ENCODE measurements at places on chromosomes 2 and 18.

DNA sequence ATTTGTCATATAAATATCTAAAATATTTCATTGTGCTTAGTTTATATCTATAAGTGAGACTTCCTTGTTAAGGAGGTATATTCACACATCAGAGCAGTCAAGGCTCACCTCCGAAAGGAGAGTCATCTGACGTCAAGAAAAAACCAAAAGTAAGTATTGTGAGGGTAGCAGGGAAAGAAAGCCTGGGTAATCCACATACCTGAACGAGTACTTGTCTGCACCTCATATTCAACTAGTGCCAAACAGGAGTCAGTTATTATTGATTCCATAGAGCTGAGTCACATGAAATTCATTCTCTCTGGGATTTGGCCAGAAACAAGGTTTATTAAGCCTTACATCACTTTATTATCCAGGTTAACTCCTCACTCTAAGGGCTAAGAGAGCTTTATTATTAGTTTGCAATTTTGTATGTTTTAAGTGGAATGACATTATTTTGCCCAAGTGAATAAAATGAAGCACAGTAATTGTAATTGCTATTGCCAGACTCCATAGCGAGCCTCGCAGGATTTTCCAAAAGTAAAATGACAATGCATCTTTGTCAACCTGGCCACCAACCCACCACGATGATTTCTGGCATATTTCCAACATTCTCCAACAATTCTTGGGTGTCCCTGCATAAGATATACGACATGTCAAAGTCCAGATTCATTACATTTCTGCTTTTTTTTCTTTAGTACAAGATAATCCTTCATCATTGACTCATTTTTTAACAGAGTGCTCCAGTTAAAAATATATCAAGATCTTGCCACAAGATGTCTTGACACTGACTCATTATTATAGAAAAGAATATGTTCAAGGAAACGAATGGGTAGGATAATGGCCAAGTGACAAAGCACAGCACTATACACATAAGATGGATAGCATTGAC is 1210.4 kb upstream of the ACVR2A start:
- no peak for DNase-seq

DNA sequence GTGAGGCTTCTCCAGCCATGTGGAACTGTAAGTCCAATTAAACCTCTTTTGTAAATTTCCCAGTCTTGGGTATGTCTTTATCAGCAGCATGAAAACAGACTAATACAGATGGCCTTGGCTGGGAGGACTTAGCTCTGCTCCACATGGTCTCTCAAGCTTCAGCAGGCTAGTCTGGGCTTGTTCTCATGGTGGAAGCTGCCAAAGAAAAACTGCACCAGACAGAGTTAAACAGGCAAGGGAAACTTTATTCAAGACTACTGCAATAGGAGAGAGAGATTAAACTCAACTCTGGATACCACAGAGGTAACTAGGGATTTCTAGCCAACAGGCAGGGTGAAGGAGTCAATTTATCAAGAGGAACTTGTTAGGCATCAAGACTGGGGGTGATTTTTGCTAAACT is 142.1 kb downstream of the CABLES1 start:
- no peak for DNase-seq

- DNase-seq = no peak
Observed at GRCh38 chr2:199130501-199130900, 327.2 kb downstream of the SATB2 start.

GRCh38 chr2:64515086-64515485 is 9.0 kb upstream of the AFTPH start:
- DNase-seq = no peak
